Activated CD4-positive, alpha-beta T cell treated with anti-CD3 and anti-CD28 coated beads, Interleukin-2, Interleukin-4, amounts not matched to agents 100 ng/mL and 50 ng/mL, durations not matched to agents 16 hours and 8 hours (primary cell): ENCODE measurements at places on chromosomes 16 and 17.

- DNase-seq, result peak; percentile 59
These were observed 560.6 kb downstream of the CDH13 start for GRCh38 chr16:83187405-83187804.

- no peak for DNase-seq
These were observed 29.7 kb downstream of the RAI1 start for GRCh38 chr17:17710728-17711541.

- no peak for DNase-seq
These were observed 10.0 kb downstream of the ZNF594 start for GRCh38 chr17:5181509-5182305.

DNA sequence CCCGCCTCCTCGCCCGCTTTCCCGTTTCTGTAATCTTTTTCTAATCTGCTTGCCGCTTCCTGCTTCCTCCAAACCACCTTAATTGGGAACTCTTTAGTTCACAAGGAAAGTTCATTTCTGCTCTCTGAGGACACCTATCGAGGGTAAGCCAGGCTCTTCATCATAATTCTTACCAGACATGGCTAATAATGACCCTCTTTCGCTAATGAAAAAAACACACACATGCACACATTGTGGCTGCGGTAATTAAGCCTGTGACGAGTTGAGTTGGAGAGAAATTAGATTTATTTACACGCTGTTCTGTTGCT lies 100.6 kb downstream of the ZNF423 start:
- no peak for DNase-seq

GRCh38 chr17:36594626-36595401 lies 3.1 kb downstream of the DHRS11 start:
- no peak for DNase-seq

DNA sequence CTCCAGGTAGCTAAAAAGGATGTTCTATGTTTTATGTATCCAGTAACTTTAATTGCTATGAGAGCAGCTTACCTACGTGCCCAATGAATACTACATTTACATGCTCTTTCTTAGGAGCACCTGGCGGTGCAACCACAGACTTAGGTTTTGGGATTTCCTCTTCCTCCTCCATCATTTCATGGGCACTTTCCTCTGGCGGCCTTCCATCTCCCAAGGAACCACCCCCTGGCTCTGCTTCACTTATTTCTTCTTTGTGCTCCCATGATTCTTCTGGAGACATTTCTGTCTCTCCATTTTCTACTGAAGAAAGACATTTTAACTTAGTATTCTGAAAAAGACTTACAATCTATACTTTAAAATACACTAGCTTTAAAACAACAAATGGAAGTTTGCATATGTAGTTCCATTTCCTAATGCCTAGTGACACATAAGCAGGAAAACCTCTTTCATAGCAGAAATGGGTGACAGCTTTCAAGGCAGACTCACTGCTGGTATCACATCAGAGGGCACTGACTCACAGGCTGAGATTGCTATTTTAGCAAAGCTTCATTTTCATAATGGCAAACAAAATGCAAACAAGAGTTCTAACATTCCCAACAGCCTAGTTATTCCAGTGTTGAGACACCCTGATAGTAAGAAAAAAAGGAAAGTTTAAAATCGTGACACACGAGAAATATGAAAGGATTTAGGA lies 19.1 kb downstream of the GSPT1 start:
- DNase-seq, result no peak

GRCh38 chr16:46826631-46827030 lies 4.3 kb downstream of the C16orf87 start:
- DNase-seq, result peak; percentile 53

- DNase-seq, result no peak
These were observed 168.5 kb downstream of the MSI2 start for GRCh38 chr17:57424777-57425188.
